ENCODE measurements at places on chromosomes 11 and 22. TPM values are rescaled to one million over a fixed set of nuclear protein-coding genes. Genes with fewer than 3 reads are reported as not detected.

GRCh38 chr22:43481568-43482317 is 69.9 kb downstream of the MPPED1 start:
- no peak for DNase-seq

GRCh38 chr11:129960216-129961214 is 42.1 kb downstream of the PRDM10 start:
- no peak for DNase-seq

- DNase-seq, result no peak
Measured at GRCh38 chr11:119637481-119637880, 91.5 kb downstream of the NECTIN1 start.

DNA sequence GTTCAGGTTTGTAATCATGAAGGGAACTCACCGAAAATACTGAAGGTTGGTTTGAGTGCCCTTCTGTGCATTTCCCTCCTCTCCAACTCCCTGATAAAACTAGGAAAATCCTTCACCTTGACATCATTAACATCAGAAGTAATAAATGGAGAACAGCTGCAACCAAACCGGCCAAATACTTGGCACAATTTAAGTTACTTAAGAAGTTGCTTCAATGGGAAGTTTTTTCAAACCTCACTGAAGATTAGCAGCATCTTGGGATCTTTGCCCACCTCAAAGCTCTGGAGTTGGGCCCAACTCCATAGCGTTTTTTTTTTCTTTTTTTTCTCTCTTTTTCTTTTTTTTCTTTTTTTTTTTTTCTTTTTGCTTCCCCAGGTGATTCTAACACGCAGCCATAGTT is 784.8 kb downstream of the KCNA4 start:
- DNase-seq, result no peak

DNA sequence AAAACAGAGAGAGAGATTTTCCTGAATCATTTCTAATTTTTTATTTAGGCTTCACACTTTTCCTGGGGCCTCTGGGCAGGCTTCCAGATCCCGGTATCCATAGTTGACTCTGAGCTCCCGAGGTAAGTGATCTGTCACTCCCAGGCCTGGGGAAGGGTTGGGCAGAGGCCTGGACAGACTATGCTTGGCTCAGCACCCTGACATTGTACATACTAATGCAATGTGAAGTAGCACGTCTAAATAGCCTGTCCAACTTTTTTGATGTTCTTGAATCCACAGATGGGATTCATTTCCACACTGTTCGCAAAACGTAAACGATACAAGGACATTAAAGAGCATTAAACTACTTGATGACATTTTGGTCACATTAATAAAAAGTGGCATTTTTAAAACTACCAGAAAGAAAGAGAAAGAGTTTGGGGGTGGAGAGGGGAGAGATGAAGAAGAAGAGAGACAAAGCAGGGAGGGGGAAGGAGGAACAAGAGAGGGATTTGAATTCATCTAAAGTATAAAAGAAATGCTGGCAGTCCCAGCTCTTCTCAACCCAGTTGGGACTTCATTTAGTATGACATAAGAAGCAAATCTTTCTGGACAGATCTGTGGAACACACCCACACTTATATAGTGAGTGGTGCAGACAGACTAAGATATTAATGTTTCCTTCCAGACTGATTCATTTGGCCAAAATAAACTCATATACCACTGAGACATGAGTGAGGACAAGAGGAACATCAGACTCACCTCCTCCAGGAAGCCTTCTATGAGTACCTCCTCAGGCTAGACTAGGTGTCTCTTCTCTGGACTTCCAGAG is 514.2 kb downstream of the SOX6 start:
- DNase-seq, result no peak

- no peak for DNase-seq
Measured at GRCh38 chr22:35473971-35474370, 66.7 kb upstream of the RASD2 start.

The MAML2 gene
- total RNA-seq, result 8.1 TPM

The SMC1B gene
- not detected for total RNA-seq

The MN1 gene
- total RNA-seq, result 7.0 TPM

The OR51E1 gene
- total RNA-seq, result 1.0 TPM

The SLC22A24 gene
- not detected for total RNA-seq

The C22orf42 gene
- total RNA-seq, result not detected
